ENCODE measurements at places on chromosomes 3 and 15.

- DNase-seq: peak; percentile 78
These were observed 2.5 kb upstream of the OGG1 start for GRCh38 chr3:9747267-9747666.

DNA sequence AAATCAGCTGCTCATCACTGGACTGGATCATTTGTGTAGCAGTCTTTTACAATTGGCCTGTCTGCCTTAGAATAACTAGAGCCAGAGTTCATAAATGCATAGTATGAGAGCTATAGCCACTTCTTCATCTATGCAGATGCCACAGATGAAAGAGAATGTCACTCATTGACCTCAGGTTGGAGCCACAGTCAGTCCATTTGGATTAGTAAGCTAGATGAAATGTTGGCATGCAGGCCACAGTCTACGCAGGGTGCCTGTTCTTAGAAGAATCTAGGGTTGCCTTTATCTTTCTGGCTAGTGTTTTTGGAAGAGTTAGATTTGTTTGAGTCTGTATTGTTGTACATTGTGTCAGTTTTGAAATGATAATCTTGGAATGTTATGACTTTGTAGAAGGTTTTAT is 25.4 kb upstream of the EDEM1 start:
- DNase-seq: peak; percentile 81

- no peak for DNase-seq
These were observed 20.2 kb downstream of the NBEAL2 start for GRCh38 chr3:46999516-47000197.

- DNase-seq: no peak
These were observed 886.6 kb downstream of the TBL1XR1 start for GRCh38 chr3:176310641-176311040.

DNA sequence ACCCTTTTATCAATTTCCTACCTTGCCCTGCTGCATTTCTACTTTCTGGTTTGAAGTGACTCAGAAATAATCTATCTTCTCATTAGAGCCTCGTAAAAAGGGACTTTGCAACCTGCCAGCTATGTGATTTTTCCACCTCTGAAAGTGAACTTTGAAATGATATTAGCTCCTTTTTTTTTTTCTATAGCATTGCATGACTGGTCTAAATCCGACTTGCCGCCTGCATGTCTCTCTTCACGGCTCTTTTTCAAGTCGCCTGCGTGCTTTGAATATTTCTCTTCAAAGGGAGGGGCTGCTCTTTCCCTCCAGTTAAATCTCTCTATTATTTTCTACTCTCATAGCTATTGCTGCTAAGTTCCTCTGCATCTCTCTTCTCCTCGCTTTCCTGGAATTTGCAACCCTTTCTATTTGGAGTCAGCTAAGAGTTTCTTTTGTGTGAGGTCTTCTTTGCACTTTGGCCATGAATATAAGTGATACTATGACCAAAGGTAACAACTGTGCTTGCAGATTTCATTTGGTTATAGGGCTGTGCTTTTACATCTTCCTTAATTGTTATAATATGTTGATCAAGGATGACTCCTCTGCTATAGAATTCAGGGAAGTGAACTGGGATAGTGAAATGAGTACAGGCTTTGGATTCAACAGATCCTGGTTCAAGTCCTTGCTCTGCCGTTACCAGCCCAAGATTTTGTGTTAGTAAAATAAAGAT is 541.1 kb downstream of the AGBL1 start:
- DNase-seq: no peak

DNA sequence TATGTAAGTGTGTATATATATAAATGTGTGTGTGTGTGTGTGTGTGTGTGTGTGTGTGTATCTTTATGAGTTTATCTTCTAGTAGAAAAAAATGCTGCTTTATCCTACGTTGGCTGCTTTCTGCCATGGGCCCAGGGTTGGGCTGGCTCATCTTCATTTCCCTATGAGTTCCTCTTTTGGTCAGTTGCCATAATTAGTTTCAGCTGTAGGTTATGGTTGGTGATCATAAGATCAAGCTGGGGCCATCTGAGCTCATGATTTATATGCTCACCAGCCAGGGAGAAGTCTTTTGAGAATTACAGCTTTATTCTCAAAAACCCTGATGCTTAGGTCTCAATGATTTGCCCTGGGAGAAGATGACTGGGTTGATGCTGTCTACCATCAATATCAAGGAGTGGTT is 775.8 kb upstream of the ARPP21 start:
- DNase-seq: no peak

DNA sequence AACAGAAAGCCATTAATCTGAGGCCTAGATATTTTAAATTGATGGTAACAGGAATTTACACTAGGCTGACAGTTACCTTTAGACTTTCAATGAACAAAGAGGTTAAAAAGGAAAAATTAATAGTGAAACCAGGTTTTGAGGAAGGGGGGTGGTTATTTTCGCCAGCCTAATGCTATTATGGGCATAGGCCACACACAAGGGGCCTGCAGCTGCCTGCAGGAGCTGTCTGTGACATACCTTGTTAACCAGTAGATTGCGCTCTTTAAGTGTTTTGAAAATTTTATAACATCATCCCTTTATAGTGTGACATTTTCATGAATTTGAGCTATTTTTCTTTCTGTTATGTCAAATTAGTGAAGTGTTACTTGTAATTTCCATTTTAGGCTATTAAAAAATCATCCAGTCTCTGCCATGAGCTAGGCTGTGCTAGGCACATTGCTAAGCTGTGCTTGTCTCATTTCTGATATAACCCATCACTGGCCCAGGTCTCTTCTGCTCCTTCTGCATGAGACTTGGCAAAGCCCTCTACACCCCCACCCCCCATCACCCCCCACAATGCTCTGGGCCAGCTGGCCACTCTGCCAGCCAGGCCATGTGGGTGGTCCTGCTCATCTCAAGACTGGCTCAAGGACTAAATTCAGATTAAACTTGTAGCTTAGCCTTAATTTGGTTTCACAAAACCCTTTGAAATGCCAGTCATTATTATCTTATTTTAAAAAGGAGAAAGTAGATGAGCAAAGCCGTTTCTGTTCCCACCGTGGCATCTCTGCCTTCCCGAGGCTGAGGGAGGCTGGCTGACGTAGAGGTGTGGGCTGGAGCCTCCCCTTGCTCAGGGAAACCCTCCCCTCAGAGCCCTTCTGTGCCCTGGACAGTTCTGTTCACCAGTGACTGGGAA is 48.4 kb upstream of the SEC22A start:
- no peak for DNase-seq

GRCh38 chr15:92619145-92620101 is 36.2 kb downstream of the FAM174B start:
- no peak for DNase-seq

GRCh38 chr15:98281130-98281529 is 320.6 kb downstream of the ARRDC4 start:
- DNase-seq: no peak

DNA sequence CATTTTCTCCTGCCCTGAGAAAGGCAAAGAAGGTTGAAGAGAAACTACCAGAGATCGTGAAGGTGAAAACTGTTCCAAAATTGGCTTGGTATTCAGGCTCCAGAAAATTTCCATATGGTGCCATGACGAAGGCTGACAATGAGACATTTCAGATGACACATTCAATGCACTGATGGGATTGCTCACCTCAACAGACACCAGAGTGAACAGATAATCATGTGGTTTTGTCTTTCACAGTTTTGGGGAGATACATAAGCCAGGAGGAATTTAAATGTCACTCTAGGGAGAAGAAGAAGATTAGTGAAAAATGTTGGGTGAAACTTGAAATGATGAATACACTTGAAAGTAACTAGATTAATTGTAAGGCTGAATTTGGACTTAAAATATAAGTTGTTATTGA is 339.7 kb upstream of the EPHA3 start:
- DNase-seq: no peak

GRCh38 chr3:4079339-4080195 is 223.6 kb upstream of the SETMAR start:
- no peak for DNase-seq

DNA sequence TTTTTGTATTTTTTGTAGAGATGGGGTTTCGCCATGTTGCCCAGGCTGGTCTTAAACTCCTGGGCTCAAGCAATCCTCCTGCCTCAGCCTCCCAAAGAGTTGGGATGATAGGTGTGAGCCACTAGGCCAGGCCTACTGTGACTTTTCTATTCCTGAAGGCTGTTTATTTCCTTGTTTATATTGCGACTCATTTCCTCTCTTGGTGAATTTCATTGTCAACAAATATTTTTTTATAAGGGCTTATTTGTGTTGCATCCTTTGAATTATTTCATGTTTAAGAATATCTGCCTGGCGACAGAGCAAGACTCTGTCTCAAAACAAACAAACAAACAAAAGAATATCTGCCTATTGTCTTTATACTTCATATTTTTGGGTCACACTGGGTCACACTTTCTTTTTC is 29.4 kb upstream of the MCCC1 start:
- no peak for DNase-seq

DNA sequence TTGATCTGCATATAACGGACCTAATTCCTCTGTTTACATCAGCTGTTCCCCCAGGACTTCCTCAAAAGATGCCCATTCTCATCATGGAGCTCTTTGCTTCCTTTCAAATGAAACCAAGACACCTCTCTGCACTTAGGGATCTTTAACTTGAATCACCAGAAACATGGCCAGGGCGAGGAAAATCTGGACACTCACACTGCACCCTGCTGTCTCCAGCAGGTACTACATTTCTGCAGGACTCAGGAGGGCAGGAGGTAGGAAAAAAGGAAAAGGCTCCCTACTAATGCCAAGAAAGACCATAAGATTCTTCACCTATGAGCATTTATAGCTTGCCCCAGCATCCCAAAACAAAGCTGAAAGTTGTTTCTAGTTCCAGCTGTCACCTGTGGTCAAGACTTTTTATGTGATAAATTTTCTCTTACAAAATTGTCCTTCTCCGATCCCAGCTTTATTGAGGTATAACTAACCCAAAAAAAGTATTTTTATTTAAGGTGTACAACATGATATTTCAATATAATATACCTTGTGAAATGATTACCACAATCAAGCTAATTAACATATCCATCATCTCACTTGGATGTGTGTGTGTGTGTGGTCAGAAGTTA is 87.3 kb upstream of the C15orf61 start:
- peak; percentile 66 for DNase-seq

DNA sequence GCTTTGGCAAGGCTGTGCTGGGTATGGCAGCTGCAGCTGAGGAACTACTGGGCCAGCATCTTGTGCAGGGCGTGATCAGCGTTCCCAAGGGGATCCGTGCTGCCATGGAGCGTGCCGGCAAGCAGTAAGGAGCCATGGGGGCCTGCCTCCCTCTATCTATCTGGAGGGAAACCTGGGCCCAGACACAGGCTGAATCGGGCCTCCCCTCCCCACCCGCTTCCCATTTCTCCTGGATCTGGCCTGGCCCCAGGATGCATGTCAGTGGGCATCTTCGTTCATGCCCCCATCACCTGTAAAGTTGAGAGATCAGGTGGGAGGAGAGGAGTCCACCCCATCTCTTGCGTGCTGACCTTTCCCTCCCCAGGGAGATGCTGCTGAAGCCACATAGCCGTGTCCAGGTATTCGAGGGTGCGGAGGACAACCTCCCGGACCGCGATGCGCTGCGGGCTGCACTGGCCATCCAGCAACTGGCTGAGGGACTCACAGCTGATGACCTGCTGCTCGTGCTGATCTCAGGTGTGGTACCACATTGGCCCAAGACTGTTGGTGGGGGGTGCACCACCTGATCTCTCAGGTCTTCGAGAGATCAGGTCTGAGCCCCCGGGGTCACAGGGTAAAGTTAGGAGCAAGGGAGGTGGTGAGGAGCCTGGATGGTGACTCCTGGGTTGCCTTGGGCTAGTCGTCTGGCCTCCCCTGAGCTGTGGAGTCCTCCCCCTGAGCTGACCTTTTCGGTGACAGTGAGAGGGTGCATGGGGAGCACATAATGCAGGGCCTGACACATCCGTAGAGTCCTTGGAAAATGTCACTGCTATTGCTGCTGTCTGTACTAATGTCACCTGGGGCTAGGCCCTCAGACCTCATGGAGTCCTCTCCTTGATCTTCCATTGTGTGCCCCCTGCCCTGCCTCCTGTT is 3.2 kb downstream of the GLYCTK start:
- DNase-seq: no peak

DNA sequence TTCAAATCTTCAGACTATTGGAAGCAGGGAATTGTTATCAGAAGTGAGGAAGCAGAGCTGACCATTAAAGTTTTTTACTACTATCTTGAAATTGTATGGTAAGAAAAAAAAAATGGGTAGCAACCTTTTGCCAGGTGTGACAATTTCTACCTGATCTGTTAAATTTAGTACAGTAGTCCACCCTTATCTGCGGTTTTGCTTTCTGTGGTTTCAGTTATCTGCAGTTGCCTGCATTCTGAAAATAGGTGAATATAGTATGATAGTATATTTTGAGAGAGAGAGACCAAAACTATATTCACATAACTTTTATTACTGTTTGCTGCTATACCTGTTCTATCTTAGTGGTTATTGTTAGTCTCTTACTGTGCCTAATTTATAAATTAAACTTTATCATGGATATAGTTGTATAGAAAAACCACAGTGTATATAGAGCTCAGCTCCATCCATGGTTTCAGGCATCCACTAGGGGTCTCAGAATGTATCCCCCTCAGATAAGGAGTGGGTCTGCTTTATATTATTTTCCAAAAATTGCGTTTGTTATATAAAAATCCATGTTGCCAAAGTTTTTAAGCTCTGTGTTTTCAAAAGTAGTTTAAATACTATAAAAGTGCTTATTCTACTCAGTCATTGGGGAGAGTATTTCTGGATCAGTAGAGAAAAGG is 69.9 kb downstream of the PTPRG start:
- DNase-seq: no peak

GRCh38 chr3:178498871-178499270 is 37.4 kb upstream of the KCNMB2 start:
- peak; percentile 45 for DNase-seq

- peak; percentile 86 for DNase-seq
These were observed 16.1 kb downstream of the SH2D7 start for GRCh38 chr15:78108300-78109084.

DNA sequence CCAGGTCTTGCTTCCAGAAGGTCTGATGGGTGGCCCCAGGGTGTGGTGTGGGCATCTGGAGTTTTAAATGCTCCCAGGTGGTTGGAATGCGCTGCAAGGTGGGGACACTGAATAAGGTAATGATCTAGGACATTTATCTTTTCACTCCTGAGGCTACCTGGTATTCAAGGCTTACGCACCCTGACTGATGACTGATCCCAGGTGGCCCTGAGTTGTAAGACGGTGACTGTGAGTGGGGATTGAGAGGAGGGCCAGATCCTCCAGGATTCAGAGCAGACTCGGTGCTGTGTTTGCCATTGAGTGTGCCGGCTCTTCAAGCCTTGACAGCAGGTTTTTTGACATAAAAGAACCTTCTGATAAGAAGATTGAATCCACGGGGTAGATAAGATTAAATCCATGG is 40.3 kb downstream of the SLC6A20 start:
- no peak for DNase-seq

Measured in RPMI7951 (cell line).